A549 treated with CpdA at 1 μM for 4 hours (cell line): ENCODE measurements at places on chromosomes 16 and 17. TPM values are rescaled to one million over a fixed set of nuclear protein-coding genes. Genes with fewer than 3 reads are reported as not detected.

The CCL1 gene
- not detected in 5 replicates for total RNA-seq

The MPP3 gene
- 17.2 to 18.7 TPM (median 18.2 TPM) in 5 replicates for total RNA-seq

The KRT33A gene
- not detected in 5 replicates for total RNA-seq

The MYH13 gene
- not detected in 5 replicates for total RNA-seq

The RABEP1 gene
- total RNA-seq = 38.6 to 45.7 TPM (median 43.3 TPM) in 5 replicates

The GAS7 gene
- total RNA-seq = 0.21 to 0.57 TPM (median 0.43 TPM) in 5 replicates

The C17orf100 gene
- 2.3 to 3.1 TPM (median 2.9 TPM) in 5 replicates for total RNA-seq
